ENCODE measurements at places on chromosomes 12 and 14. TPM values are rescaled to one million over a fixed set of nuclear protein-coding genes. Genes with fewer than 3 reads are reported as not detected.

Gene HOXC12
- total RNA-seq = not detected

Gene IFT81
- total RNA-seq = 9.0 TPM

DNA sequence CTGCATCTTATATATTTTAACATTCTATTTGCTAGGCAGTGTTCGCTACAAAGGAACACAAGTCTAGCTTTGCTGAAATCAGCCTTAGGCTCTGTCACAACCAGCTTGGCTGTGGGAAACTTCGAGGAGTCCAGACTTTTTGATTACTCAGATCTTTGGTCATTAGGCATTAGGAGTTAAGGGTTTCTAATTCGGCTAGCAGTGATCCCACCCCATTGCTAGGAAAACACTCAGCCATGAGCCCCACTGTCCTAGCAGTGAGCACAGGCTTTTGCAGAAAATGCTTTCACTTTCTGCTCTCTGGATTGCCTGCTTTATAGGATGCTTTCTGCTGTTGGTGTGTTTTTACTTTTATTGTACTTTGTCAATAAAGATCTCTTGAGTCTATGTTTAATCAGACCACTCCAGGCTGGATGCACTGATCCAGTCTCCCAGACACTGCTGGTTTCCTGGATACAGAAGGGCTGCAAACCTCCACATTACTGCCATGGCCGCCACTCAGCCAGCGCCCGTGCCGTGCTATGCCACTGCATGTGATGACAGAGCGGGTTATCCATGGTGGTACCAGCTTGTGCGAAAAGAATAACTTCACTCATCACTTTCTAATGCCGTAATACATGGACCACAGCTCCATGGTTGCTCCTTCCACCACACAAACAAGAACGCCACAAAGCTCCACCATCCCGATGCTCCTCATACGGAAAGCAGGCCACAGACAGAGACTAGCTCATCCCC lies 41.0 kb upstream of the PYGL start:
- no peak overlapping the region for H3K4me3 ChIP-seq
- no peaks in the 10 kb centered on the region for H3K36me3 ChIP-seq
- no peak for DNase-seq

GRCh38 chr14:38107216-38107631 lies 100.5 kb upstream of the SSTR1 start:
- no peak overlapping the region for H3K4me3 ChIP-seq
- no peaks in the 10 kb centered on the region for H3K36me3 ChIP-seq
- no peak overlapping the region for H3K27ac ChIP-seq
- no peak for DNase-seq

Gene HSP90B1
- total RNA-seq = 888 TPM

- peaks cover 2% of the 10 kb centered on the region for H3K4me1 ChIP-seq
- H3K27ac ChIP-seq = no peak overlapping the region
- no peak overlapping the region for H3K4me3 ChIP-seq
- no peaks in the 10 kb centered on the region for H3K27me3 ChIP-seq
- no peak for DNase-seq
Observed at GRCh38 chr12:8677362-8677761, 14.7 kb upstream of the MFAP5 start.

Gene KRT79
- total RNA-seq = not detected

All from HCT116 (cell line).